ENCODE measurements at places on chromosomes 5 and 9.

- no peak for DNase-seq
Observed at GRCh38 chr5:181246276-181247049, 2.8 kb upstream of the RACK1 start.

GRCh38 chr9:69675563-69675962, 3.4 kb upstream of the APBA1 start:
- DNase-seq: no peak

- DNase-seq: no peak
Observed at GRCh38 chr5:154801083-154801482, 45.9 kb downstream of the LARP1 start.

GRCh38 chr5:157269165-157269671, 3.3 kb downstream of the CYFIP2 start:
- no peak for DNase-seq
